Uterus (tissue), 4 donors: ENCODE measurements at places on chromosomes 5 and 9. TPM values are rescaled to one million over a fixed set of nuclear protein-coding genes. Genes with fewer than 3 reads are reported as not detected.

Gene HAVCR2
- 5.5 TPM for total RNA-seq

Gene POC5
- total RNA-seq, result 35.3 TPM

Gene PCDHAC2
- 0.77 TPM for total RNA-seq

Gene ANKRD20A1
- total RNA-seq, result 2.4 TPM

Gene IZUMO3
- total RNA-seq, result not detected

Gene TRPM3
- total RNA-seq, result 0.51 TPM
